Neural crest cell (in vitro differentiated cells): ENCODE measurements at places on chromosomes 6 and 20.

DNA sequence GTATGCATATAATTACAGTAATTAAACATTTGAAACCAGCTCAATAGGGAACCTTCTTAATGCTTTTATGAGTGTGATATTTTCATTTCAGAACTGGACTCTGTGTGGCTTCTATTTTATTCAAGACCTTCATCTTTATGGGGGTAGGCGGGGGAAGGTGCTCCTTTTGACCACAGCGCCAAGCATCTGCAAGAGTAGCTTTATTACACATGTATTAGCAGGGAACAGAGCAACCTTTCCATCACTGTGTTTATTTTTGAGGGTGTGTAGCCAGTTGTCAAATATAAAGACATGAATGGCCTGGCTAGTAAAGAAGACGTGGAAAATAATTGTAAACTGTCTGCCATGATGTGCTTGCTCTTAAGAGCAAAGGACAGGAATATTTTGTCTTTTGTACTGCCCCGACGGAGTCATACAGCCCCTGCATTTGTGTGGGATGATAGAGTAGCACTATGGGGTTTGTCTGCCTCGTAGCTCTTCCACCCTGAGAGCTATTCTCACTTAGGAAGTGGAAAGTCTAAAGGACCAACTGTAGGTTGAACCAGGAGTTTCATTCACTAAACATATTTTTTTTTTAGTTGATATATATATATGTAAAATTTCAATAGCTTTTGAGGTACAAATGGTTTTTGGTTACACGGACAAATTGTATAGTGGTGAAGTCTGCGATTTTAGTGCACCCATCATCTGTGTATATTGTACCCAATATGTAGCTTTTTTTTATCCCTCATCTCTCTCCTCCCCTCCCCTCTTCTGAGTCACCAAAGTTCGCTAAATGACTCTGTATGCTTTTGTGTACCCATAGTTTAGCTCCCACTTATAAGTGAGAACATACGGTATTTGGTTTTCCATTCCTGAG is 91.2 kb downstream of the CARMIL1 start:
- no peak for DNase-seq

DNA sequence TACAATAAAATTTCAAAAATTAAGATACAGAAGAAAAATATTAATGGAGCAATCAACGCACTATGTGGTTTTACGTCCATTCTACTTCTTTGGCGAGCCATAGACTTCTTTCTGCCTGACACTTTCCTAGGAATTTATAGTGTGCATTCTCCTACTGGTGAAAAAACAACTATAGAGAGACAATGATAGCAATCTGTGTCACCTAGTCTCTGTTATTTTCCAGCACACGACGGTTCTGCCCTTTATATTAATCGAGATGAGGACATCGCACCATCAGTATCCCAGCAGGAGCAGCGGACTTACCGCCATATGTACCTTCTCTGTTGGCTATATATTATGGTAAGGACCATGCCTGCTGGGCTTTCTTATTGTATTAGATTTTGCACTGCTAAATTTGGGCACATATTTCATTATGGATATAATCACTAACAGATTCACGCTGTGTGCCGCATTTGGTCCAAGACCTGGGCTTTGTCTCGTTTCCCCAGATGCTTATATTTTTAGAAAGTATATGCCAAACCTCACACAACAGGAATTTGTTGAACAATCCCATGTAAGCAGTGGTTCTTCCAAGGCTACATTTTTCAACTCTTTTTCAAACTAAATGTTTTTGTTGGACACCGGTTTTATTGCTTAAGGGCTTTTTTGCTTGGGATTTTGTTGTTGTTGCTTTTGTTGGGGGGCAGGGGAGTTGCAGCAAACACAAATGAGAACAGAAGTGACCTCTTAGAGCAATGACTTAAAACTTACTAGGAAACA is 166.4 kb downstream of the ADAT2 start:
- DNase-seq: no peak

GRCh38 chr20:19976595-19977372 is 40.4 kb upstream of the NAA20 start:
- peak; percentile 25 for DNase-seq

- DNase-seq: no peak
These were observed 131.0 kb downstream of the ID4 start for GRCh38 chr6:19968201-19968600.

DNA sequence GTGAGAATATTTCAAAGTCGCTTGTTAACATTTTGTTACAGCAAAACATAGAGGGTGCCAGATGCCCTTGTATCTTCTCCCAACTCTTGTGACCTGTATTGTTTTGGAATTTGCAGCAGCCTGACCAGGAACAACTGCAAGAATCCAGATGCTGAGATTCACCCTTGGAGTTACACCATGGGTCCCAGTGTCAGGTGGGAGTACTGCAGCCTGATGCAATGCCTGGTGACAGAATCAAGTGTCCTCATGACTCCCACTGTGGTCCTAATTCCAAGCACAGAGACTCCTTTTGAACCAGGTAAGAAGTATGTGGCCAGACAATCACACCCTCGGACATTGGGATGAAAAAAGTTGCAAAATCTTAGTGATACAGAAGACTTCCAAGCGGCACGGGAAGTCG is 79.6 kb upstream of the MAP3K4 start:
- DNase-seq: no peak

DNA sequence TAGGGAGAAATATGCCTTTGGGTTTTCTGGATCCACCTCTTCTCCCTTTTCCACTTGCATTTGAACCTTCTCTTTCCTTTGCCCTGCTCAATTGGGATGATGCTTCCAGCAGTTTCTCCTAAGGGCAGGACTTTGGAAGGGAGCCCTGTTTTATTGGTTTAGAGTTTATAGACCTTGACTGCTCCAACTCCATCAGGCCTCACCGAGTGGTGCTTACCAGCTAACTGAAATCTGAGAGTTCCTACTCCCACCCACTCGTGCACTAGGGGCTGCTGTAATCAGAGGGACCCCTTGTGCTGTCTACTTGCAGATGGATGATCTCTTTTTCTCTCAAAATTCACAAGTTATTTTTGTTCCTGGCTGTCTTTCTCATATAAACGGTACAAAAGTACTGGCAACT is 121.3 kb upstream of the SLC22A16 start:
- DNase-seq: no peak

GRCh38 chr20:63381781-63382431 is 20.8 kb upstream of the CHRNA4 start:
- peak; percentile 76 for DNase-seq

GRCh38 chr6:131756039-131756438 is 45.2 kb upstream of the CTAGE9 start:
- no peak for DNase-seq

GRCh38 chr6:76052314-76052713 is 20.1 kb downstream of the IMPG1 start:
- DNase-seq: no peak

- no peak for DNase-seq
These were observed 24.5 kb downstream of the ILRUN start for GRCh38 chr6:34671801-34672656.

DNA sequence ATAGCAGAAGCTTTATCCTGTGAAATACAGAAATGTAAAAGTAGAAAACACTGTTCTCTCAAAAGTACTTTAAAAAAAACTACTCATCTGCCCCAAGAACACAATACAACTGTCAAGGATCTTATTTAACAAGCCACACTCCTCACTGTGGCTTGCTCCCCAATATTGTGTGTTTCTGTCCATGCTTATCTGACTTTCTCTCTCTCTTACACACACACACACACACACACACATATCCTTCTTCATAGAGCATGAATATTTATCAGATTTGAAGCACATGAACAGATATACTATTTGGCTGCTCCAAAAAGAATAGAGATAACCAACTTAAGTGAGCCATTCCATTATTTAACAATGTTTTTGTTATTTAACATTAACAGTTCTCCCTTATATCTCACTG is 3.6 kb upstream of the PHIP start:
- no peak for DNase-seq

DNA sequence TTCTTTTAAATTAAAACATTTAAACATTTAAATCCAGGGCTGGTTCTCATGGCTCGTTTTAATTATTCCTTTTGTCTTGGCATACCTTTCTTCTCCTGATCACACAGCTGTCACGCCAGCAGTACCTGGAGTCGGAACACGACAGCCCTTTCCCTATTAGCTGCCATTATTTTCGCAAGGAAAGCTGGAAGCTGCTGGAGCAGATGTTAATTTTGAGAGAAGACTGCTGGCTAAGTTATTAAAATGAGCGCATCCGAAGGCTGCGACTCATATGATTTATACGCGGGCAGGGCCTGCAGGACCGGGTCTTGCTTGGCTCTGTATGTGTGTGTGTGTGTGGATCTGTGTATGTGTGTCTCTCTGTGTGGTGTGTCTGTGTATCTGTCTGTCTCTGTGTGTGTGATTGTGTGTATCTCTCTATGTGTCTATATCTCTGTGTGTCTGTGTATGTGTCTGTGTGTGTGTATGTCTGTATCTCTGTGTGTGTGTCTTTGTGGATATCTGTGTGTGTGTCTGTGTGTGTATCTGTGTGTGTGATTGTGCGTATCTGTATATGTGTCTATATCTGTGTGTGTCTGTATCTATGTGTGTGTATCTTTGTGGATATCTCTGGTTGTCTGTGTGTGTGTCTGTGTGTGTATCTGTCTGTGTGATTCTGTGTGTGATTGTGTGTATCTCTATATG is 191.5 kb downstream of the CDH4 start:
- no peak for DNase-seq

DNA sequence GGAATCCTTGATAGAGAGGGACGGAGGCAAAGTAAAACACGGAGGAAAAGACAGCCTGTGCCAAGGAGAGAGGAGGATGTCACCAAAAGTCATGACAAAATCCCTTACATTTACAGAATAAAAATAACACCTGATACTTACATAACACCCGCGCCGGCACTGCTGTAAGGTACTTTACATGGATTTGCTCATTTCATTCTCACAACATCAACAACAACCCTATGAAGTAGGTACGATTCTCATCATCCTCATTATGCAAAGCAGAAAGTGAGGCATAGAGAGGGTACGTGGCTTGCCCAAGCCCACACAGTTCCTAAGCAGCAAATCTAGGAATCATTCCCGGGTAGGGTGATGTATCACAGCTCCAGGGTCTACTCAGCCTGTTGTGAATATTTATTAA is 67.6 kb upstream of the NFATC2 start:
- DNase-seq: no peak

DNA sequence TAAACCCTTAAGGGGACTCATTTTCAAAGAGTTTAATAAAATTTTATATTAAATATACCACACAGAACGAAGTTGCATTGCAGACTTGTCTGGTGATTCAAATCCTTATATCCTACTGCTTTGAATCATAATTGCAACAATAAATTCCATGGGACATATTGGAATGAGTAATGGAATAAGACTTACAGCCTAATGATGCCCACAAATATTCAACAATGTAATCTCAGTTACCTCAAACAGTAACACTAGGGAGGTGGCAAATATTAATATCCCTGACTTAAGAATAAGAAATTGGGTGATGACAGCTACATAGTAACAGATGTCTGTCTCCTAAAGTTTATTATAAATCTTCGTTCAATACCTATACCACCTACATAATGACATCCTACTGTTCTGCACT is 52.6 kb downstream of the BMP5 start:
- DNase-seq: no peak

DNA sequence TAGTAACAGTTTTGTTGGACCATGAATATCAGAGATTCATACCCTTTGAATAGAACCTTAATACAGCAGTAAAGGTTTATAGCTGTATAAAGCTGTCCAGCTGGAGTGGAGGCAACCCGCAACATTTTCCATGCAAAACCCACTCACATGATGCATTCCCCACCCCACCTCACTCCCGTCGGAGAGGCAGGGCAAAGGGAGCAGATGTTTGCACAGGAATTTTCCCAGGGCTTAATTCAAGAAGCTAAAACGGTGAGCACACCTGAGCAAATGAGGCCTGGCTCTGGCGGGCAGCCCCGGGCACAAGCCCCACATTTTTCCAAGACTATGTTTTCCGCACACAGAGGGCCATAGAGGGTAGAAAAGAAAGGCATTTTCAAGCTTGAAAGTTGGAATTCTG is 191.7 kb downstream of the FOXC1 start:
- DNase-seq: no peak

- DNase-seq: no peak
These were observed 31.0 kb downstream of the DAAM2 start for GRCh38 chr6:39822846-39823815.
